Stimulated activated CD4-positive, alpha-beta T cell treated with anti-CD3 and anti-CD28 coated beads, Interleukin-1b, Interleukin-23, amount 100 ng/mL, for 1 hour (primary cell): ENCODE measurements at places on chromosomes 13 and 19.

DNA sequence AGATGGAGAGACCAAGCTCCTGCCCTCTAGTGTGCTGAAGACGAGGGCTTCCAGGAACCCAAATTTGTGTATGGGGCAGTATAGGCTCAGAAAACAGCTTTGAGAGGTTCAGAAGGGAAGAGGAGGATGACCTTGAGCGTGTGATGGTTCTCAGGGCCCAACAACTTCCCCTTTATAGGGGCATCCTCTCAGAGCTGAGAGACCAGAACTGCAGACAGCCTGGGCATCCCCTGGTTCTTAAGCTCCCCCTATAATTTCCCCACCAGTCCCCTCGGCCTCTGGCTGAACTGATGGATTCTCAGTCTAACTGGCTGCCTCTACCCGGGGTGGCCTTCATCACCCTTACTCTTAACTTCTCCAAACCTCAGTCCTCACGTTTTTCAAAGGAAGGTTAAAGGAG lies 167.5 kb downstream of the URI1 start:
- no peak for DNase-seq

DNA sequence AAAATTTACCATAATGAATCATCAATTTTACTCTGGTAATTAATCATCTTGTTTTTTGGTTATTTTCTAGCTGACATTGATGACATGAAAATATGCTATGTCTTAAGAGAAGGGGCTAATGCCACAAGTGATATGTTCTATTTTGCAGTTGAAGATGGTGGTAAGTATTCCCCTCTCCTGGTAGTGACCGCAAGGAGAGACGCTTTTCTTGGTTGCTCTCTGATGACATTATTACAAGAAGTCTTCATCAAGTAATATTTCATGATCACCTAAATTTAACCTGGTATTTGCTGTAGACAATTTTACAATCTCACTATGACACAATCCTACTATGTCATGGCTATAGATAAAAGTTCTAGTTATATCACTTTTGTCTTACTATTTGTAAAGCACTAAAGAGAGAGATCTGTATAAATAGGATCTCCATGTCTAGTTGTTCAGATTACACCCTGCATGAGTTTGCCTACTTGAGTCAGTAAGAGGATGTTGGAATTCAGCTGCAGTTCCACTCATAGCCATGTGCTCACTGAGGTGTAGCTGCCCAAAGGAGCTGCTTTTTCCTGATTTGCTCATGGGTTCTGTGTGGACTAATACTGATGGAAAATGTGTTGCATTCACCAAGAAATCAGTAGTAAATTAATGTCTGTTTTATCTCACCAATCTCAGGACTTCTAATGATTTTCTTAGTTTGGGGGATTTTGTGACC lies 10.9 kb downstream of the FREM2 start:
- DNase-seq, result no peak

DNA sequence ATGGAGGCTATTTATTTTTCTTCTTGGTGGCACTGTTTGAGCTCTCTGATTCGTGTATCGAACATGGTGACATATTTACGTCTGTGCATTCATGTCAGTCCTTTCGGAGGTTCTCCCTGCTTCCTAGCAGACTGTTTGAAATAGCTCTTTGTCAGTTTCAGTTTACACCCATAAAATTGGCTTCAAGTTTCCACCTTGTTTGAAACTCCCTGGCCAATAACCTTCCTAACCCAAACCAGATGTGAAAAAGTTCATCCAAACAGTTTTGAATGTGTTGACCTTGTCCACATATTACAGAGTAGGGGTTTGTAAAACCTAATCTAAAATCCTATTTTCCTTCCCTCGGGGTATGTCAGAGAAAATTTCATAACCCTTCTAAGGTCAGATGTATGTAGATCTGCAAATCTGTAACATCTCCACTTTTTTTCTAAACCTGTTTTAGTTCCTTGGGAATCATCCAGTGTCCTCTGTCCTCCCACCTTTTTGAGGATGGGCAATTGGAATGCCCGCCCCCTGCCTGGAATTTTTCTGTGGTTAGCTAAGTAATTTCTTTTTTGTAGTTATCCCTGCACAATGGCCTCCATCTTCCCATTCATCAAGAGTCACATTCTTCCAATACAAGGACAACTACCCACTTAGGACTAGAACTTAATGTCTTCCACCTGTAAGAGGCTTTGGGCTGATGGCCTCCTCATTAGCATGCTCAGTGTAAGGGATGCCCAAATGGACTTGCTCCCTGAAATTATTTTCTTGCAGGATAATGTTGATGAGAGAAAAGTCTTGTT lies 499.8 kb downstream of the GPC6 start:
- no peak for DNase-seq

GRCh38 chr13:50991579-50992521 lies 82.3 kb downstream of the RNASEH2B start:
- DNase-seq, result no peak

DNA sequence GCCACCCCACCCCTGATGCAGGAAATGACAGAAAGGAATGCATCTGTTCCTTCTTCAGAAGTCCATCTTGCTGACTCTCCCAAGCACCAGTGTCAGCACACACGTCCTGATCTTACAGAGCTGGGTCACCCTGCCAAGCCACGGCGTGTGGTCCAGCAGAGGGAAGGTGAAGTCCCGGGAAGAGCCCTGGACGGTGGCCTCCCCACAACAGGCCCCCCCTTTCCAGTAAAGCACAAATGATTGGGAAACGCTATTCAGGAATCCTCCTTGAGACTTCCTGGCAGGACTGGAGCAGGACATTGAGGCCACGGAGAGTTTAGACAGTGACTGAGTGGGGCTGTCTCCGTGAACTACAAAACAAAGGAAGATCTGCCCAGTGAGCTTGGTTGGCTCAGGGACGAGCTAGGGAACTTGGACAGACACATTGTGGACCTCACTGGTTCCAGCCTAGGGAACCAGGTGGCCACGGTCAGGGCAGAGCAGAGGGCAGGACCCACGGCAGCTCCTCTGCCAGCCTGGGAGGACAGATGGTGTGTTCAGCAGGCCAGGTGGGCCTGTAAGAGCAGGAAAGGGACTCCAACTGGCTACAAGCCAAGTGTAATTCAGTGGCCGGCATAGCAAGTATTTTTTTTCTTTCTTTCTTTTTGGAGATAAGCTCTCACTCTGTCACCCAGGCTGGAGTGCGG lies 41.7 kb downstream of the ELL start:
- DNase-seq, result no peak

GRCh38 chr13:57969951-57970350 lies 338.4 kb downstream of the PCDH17 start:
- DNase-seq, result no peak

GRCh38 chr13:54637366-54637765 lies 1608.8 kb downstream of the OLFM4 start:
- DNase-seq, result no peak

DNA sequence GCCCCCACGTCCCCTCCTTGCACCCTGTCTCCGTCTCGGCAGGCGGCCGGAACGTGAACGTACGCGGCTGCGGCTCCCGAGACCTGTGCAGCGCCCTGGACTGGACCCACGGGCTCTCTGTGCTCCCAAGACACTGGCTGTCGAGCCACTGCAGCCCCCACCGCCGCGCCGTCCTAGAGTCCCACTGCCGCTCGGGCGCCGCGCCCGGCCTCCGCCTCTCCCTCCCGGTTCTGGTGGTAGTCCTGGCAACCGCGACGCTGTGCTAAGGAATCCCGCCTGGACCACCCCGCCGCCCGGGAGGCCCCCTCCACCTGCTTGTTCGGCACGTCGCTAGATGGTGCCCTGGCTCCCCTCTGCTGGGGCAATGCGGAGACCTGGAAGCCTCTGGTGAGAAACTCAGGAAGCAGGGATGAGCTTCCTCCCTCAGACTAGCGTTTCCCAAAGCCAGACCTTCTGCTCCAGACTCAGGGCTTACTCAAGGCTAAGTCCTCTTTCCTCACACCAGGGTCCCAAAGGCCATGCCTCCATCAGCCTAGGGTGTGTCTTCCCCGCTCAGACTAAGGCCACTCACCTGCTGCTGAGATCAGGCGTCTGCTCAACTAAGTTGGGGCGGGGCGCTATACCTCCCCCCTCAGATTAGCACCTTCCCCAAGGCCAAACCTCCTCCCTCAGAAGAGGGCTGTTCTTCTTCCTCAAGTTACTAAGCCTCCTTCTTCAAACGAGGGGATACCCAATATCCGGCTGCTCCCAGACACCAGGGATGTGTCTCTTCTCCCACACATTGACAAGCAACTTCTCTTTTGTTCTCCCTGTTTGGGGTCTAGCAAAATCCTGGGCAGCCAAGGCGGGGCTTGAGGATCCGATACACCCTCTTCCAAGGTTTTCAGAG lies 16.1 kb upstream of the IRGC start:
- no peak for DNase-seq
